Right atrium auricular region (tissue), 2 donors: ENCODE measurements at places on chromosomes 2 and 18. TPM values are rescaled to one million over a fixed set of nuclear protein-coding genes. Genes with fewer than 3 reads are reported as not detected.

DNA sequence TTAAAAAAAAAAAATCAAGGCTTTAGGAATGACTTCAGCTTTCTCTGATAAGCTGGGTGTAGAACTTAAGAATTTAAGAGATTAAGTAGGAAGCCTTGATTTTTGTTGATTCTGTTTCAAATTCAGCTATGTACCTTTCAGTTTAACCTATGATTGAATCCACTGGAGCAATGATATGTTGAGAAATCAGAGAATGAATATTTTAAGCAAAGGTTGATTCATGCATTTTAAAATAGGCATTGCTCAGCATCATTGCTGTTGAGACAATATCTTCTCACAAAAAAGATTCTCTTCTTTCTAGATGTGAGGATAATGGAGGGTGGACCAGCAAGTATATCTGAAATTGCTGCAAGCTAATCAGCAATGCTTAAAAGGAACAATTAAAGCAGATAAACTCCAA is 109.8 kb downstream of the MAP3K20 start:
- no peak overlapping the region for H3K27ac ChIP-seq
- peaks cover 53% of the 10 kb centered on the region for H3K4me1 ChIP-seq
- no peak overlapping the region for H3K4me3 ChIP-seq
- no peaks in the 10 kb centered on the region for H3K27me3 ChIP-seq
- DNase-seq, result no peak
- H3K36me3 ChIP-seq, result no peaks in the 10 kb centered on the region

- H3K27ac ChIP-seq, result no peak overlapping the region
- no peaks in the 10 kb centered on the region for H3K27me3 ChIP-seq
- DNase-seq, result no peak
- H3K4me3 ChIP-seq, result no peak overlapping the region
- no peaks in the 10 kb centered on the region for H3K36me3 ChIP-seq
- peaks cover 4% of the 10 kb centered on the region for H3K4me1 ChIP-seq
Measured at GRCh38 chr18:35174093-35174731, 66.6 kb upstream of the ZNF397 start.

The DLGAP1 gene
- 0.56 TPM for total RNA-seq

DNA sequence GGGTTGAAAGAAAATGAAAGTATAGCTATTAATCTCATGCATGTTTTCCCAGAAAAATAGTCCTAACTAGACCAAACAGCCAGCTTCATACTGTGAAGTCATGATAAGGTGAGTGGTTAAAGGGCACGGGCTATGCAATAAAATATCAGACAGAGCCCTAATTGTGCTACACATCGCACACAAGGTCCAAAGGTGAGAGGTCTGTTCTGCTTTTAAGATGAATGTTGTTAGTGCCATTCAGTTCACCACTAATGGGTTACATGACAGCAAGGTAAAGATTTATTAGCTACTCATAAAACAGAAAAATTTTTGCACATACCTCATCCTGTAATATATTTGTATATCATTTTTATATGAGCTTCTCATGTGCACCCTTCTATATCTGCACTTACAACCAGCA is 105.0 kb upstream of the STK17B start:
- no peaks in the 10 kb centered on the region for H3K27me3 ChIP-seq
- no peaks in the 10 kb centered on the region for H3K4me1 ChIP-seq
- H3K4me3 ChIP-seq, result no peak overlapping the region
- no peak for DNase-seq
- no peak overlapping the region for H3K27ac ChIP-seq

GRCh38 chr2:208189069-208189809 is 591 bp downstream of the C2orf80 start:
- H3K27ac ChIP-seq, result no peak overlapping the region
- DNase-seq, result no peak
- no peaks in the 10 kb centered on the region for H3K27me3 ChIP-seq
- H3K4me1 ChIP-seq, result no peaks in the 10 kb centered on the region
- H3K36me3 ChIP-seq, result no peaks in the 10 kb centered on the region

- H3K27me3 ChIP-seq, result no peaks in the 10 kb centered on the region
- DNase-seq, result no peak
- H3K4me1 ChIP-seq, result no peaks in the 10 kb centered on the region
- H3K36me3 ChIP-seq, result no peaks in the 10 kb centered on the region
- no peak overlapping the region for H3K4me3 ChIP-seq
Measured at GRCh38 chr18:38941711-38942561, 1376.3 kb upstream of the CELF4 start.

GRCh38 chr2:153072077-153072476 is 353.7 kb downstream of the ARL6IP6 start:
- H3K27ac ChIP-seq, result no peak overlapping the region
- no peaks in the 10 kb centered on the region for H3K4me1 ChIP-seq
- no peak overlapping the region for H3K4me3 ChIP-seq
- H3K27me3 ChIP-seq, result no peaks in the 10 kb centered on the region
- DNase-seq, result no peak
- no peaks in the 10 kb centered on the region for H3K36me3 ChIP-seq

DNA sequence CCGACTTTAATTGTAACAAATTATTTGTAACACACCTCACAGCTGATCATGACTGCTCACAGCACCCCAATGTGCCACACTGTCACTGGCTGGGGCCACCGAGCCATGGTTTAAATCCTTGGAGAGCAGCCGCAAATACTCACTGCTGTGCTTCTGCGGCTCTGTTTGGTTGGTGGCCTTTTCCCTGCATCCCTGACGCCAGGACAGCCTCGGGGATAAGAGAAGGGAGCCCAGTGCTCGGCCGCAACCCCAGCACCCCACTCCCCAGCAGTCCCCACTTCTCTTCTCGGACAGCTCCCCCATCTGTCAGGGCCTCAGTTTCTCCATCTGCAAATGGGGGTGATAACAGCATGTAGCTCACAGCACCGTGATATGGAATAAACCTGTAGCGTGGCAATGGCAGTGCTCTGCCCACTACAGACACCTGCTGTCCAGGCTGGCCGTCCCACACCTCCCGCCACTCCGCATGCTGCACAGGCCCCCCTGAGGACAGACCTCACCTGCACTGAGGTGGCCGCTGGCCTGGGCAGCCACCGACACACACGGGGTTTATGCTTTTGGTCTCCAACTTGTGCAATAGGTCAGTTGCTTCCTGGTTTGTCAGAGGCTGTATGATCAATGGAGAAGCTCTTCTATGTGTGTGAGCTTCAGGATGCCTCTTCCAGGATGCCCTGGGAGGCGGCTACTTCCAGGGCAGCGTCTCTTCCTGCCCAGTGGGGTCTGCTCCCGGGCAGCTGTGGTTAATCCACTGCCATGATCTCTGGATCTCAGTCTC is 87.1 kb downstream of the NDUFA10 start:
- no peak overlapping the region for H3K4me3 ChIP-seq
- no peaks in the 10 kb centered on the region for H3K27me3 ChIP-seq
- no peak overlapping the region for H3K27ac ChIP-seq
- DNase-seq, result no peak

- H3K36me3 ChIP-seq, result no peaks in the 10 kb centered on the region
- no peak for DNase-seq
- H3K4me1 ChIP-seq, result no peaks in the 10 kb centered on the region
Measured at GRCh38 chr2:240329778-240330177, 105.7 kb upstream of the GPC1 start.

- no peaks in the 10 kb centered on the region for H3K36me3 ChIP-seq
- H3K4me3 ChIP-seq, result no peak overlapping the region
- no peak overlapping the region for H3K27ac ChIP-seq
- H3K27me3 ChIP-seq, result no peaks in the 10 kb centered on the region
Measured at GRCh38 chr2:229089776-229090175, 181.3 kb downstream of the PID1 start.

The EMX1 gene
- total RNA-seq, result not detected

DNA sequence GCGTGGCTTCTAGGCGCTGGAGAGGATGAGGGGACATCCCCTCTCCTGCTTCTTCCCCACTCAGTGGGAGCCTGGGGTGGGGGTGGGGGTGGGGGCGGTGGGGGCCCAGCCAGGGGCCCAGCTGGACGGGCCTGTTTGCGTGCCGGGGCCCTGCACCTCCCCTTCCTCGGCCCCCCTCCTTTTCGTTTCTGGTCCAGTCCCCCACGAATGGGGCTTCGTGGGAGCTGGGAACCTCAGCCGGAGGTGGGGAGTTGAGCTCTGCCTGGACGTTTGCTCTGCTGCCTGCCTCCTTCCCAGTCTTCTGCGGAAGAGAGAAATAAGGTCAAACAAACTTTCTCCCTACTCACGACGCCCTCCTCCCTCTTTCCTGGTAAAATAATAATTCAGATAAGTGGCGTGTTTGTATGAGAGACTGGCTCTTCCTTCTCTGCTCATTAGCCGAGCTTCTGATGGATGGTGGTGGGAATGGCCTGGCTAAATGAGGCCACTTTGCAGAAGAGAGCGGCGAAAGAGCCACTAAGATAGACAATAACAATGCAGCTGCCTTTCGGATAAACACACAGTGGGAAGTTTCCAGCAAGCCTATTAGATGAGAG is 782 bp downstream of the MTA3 start:
- H3K4me3 ChIP-seq, result peak overlapping the region; percentile 96
- no peaks in the 10 kb centered on the region for H3K27me3 ChIP-seq
- H3K4me1 ChIP-seq, result peaks cover 19% of the 10 kb centered on the region
- no peak for DNase-seq
- H3K36me3 ChIP-seq, result no peaks in the 10 kb centered on the region

The TGOLN2 gene
- total RNA-seq, result 89.3 TPM

GRCh38 chr2:240645801-240646175 is 20.5 kb downstream of the GPR35 start:
- H3K27ac ChIP-seq, result no peak overlapping the region
- H3K4me1 ChIP-seq, result no peaks in the 10 kb centered on the region

The NDC80 gene
- not detected for total RNA-seq
